ENCODE measurements at places on chromosomes 2 and 18. TPM values are rescaled to one million over a fixed set of nuclear protein-coding genes. Genes with fewer than 3 reads are reported as not detected.

Gene TWSG1
- total RNA-seq = 1.8 TPM

Gene NLRC4
- total RNA-seq = 0.20 TPM

Gene IL18R1
- total RNA-seq = 11.0 TPM

Gene PKDCC
- total RNA-seq = not detected

Gene GNAL
- 0.75 TPM for total RNA-seq

Gene RAPGEF4
- 0.26 TPM for total RNA-seq

Gene OTOS
- not detected for total RNA-seq

Gene EPG5
- total RNA-seq = 43.1 TPM

Gene TRAPPC12
- 158 TPM for total RNA-seq

Gene OTX1
- not detected for total RNA-seq

Gene GBX2
- not detected for total RNA-seq

Measured in T-cell (primary cell).